Stimulated activated CD8-positive, alpha-beta memory T cell treated with anti-CD3 and anti-CD28 coated beads, Interleukin-7, amount 100 ng/mL, for 1 hour (primary cell): ENCODE measurements at places on chromosomes 13 and 19.

GRCh38 chr19:42697884-42698283, 42.4 kb downstream of the PSG3 start:
- no peak for DNase-seq

DNA sequence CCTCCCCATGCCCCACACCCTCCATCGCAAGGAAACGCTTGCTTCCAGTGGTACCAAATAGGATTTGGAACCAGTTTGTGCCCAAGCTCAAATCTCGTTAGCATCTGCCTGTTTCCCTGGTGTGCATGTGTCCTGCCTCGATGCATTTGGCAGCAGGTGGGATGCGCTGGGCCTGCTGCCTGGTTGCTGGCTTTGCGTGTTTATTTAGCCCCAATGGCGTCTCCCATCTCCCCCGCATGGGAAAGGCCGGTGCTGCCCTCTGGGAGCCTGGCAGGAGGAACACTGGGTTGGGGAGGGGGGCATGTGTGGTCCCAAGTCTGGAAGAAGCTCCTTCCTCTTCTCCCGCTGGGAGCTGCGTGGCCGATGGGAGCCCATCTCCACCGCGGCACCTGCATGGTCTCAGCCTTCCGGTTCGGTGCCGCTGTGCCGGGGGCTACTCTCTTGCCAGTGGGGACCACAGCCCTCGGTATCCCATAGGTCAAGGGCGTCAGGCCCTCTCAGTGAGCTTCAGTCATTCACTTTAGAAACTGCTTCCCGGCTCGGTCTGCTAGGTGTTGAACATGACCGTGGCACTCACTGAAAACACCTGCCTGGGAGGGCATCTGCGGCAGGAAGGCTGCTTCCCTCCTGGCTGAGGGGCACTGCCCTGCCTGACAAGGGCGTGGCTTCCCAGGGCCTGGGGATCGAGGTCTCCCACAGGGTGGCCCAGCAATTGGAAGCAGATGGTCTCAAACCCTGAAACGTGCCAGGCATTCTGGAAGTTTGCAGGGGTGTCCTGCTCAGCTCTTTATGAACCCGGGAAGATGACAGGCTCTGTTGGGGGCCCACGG, 11.8 kb upstream of the F7 start:
- DNase-seq, result no peak

- DNase-seq, result no peak
Observed at GRCh38 chr13:43315522-43315921, 292.1 kb downstream of the DNAJC15 start.

DNA sequence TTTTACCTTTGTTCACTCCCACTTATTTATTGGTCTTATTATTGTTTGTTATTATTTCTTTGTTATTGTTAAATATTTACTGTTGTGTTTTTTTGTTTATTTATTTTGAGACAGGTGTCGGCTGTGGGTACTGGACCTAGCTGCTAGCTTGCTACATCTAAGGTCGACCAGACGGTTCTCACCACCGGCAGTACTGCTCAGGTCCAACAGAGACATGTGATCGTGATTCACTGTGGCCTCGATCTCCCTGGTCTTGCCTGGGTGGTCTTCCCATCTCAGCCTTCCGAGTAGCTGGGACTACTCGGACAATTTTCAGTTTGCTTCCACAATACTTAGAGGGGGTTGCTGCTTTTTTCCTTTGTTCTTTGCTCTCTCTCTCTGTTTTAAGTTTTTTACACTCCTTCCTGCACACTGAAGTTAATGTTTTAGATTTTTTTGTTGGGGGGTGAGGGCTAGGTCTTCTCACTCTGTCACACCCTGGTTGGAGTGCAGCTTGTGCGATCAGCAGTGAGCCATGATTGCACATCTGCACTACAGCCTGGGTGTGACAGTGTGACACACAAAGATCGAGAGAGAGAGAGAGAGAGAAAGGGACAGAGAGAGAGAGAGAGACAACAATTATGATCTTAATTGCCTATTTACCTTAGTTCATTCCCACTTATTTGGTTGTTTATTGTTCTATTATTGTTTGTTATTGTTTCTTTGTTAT, 1432.4 kb downstream of the UQCRFS1 start:
- no peak for DNase-seq

GRCh38 chr19:38728752-38729541, 15.3 kb downstream of the CAPN12 start:
- no peak for DNase-seq
